AG08395 (cell line): ENCODE measurements at places on chromosomes 3 and 15.

DNA sequence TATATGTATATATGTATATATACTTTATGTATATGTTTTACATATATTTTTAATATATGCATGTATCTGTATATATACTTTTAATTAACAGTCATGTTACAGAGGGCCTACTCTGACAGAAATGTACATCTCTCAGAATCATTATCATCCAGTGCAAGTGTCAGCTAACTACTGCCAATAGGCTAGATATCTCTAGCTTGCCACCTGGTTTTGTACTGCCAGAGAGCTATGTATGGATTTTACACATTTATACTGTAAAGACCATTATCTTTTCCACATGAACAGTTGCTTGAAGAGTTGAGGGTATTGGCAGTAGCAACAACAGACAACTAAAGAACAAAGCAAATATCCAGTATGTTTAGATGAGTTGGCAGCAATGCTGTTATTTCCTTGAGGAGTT is 99.7 kb upstream of the VGLL3 start:
- no peak for DNase-seq

- no peak for DNase-seq
Measured at GRCh38 chr3:123730829-123731228, 146.0 kb upstream of the HACD2 start.

GRCh38 chr3:171824824-171825221 is 14.5 kb upstream of the PLD1 start:
- DNase-seq: no peak

DNA sequence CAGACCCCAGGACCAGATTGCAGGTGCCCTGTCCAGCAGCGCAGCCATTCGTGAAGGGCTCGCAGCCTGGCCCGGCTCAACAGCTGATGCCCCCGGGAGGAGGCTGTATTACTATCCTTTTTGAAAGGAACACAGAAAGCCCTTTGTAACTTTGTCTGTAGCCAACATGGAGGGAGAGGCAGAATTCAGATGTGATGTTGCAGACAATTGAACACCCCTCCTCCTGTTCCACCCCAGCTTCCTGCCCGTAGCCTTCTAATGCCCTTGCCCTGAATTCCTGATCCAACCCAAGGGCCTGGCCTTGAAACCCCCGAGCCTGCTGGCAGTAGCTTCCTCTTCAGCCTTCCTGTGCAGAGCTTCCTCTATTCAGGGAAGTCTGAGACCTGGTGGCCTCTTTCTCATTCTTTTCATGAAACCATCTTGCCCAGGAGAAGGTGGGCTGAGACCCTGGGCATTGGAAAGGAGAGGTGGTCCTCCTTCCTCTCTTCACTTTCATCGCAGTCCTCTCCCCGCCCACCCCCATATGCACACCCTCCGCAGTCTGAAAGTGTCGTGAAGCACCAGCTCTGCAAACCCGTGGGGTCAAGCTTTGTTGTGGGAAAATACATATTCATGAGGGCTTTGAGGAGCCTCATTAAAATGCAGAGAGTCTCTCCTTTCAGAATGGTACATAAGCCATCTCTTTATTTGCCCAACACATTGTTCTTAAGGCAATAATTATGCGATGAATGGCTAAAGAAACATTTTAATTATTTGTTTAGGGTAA is 109.2 kb downstream of the APBA2 start:
- no peak for DNase-seq

DNA sequence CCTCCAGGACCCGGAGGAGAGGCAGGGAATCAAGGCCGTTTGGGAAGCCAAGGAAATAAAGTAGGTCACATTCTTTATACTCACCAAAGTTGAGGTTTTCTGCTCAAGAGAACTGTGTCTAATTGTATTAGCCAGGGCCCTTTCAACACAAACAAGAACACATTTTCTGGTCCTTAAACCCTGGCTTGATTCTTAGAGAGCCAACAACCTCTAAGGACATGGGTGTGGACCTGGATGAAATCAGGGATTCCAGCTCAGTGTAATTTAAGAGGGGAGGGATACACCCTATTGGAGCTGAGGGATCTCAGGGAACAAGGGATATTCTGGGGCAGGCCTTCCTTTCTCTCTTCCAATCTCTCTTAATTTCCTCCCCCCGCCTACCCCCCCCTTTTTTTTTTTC is 104.8 kb downstream of the COL6A6 start:
- DNase-seq: no peak

GRCh38 chr15:57403017-57403416 is 26.7 kb downstream of the CGNL1 start:
- no peak for DNase-seq

DNA sequence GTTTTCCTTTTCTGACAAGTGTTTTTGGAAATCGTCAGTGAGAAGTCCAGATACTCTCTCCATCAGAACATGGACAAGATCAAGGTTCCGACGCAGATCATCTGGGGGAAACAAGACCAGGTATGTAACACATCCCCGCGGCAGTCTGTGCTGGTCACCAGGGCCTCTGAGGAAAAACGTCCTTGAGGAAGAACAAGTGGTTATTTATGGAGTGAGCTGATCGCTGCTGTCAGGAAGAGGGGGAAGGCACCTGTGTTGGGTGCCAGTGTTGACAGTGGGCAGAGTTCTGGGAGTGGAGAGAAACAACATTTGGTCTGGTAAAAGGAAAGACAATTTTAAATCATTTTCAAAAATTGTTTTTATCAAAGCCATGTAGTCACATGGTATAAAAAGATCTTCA is 20.7 kb upstream of the RPP14 start:
- DNase-seq: no peak

DNA sequence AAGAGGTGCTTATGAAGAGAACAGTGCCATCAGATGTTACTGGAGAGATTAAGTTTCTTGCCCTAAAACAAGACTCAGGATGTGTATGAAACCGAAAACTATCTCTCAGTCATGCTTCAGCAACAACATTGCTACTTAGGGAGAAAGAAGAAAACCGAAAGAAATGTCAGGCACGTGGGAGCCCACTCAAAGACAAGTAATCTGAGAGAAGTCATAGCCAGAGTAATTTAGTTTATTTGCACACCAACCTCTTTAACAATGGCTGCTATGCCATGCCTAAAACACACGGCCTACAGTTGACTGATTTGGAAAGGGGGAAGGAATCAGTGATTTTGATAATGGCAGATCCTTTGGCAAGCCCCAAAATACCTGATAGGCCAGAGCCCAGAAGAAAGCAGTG is 162.9 kb downstream of the TIGIT start:
- DNase-seq: no peak

- peak; percentile 38 for DNase-seq
Measured at GRCh38 chr3:133540896-133541674, 32.4 kb upstream of the CDV3 start.

- DNase-seq: peak; percentile 92
Measured at GRCh38 chr3:57974796-57975388, 33.3 kb upstream of the FLNB start.

DNA sequence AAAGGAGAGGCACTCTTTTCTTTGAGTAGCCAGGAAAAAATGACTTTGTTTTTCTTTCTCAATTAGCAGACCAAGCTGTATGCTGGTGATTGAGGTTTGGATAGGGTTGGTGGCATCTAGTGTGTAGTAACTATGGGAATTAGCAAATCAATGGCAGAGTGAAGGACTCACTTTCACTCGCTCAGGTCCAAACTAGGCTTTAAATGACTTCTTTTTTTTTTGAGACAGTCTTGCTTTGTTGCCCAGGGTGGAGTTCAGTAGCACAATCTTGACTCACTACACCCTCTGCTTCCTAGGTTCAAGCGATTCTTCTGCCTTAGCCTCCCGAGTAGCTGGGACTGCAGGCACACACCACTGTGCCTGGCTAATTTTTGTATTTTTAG is 35.9 kb downstream of the PRKCI start:
- no peak for DNase-seq

GRCh38 chr3:168583977-168584376 is 488.3 kb upstream of the GOLIM4 start:
- DNase-seq: no peak

- DNase-seq: no peak
Measured at GRCh38 chr3:14636496-14637087, 15.0 kb upstream of the CCDC174 start.

GRCh38 chr3:192260116-192261010 is 467.0 kb downstream of the FGF12 start:
- DNase-seq: no peak

- DNase-seq: no peak
Measured at GRCh38 chr15:43912208-43912607, 85.4 kb downstream of the WDR76 start.

DNA sequence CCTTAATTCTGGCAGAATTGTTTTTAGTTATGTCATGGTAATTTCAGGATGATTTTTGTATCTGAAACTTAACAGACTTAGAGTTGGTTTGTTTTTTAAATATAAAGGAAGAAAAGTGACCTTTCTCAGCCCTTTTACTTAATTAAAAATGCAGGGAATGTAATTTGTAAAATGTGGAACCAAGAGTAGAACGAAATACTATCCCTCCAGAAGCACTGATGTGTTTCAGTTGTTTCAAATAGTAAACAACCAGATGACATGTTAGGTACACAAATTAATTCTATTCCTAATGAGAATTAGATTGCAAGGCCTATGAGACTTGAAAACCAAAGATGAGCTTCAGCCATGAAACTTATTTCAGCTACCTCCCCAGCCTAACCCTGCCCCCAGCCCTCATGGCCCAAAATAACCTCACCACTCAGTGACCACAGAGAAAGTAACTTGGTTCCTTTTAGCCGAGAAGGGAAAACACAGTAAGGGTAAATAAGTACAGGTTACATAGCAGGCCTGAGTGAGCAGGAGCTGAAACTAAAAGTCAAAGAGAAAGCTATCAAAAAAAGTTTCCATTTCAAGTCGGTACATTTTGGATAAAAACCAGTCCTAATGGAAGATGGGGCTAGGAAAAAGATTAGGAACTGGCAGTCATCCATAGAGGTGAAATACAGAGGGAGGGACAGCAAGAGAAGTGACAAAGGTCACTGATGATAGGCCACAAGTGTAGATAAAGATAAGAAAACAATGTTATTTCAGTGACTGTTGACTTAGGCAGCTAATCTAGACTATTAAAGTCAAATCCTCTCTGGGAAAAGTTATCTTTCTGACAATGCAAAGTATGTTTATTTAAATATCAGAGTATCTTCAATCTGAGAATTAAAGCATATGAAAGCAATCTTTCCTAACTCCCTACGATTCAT is 23.2 kb downstream of the SENP8 start:
- no peak for DNase-seq

GRCh38 chr3:186212611-186213010 is 103.7 kb upstream of the ETV5 start:
- no peak for DNase-seq

GRCh38 chr3:167808910-167809309 is 73.4 kb downstream of the SERPINI1 start:
- no peak for DNase-seq

GRCh38 chr3:52872245-52872644 is 25.1 kb downstream of the STIMATE start:
- DNase-seq: no peak

DNA sequence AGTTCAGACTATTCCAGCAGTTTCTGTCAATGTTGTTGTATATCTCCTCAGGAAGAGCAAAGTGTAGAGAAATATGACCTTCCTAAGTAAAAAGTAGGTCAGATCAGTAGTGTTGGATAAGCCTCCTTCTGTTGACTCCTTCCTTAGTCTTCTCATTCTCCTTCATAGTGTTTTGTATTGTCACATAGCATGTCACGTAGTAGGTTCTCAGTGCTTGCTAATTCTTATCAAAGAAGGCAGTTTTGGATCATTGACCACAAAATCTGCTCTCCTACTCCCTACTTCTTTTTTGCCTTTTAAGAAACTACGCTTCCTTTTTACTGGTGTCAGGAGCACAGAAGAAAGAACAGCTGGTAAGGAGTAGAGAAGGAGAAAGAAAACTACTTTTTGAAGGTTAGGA is 1.0 kb upstream of the MGA start:
- DNase-seq: no peak

DNA sequence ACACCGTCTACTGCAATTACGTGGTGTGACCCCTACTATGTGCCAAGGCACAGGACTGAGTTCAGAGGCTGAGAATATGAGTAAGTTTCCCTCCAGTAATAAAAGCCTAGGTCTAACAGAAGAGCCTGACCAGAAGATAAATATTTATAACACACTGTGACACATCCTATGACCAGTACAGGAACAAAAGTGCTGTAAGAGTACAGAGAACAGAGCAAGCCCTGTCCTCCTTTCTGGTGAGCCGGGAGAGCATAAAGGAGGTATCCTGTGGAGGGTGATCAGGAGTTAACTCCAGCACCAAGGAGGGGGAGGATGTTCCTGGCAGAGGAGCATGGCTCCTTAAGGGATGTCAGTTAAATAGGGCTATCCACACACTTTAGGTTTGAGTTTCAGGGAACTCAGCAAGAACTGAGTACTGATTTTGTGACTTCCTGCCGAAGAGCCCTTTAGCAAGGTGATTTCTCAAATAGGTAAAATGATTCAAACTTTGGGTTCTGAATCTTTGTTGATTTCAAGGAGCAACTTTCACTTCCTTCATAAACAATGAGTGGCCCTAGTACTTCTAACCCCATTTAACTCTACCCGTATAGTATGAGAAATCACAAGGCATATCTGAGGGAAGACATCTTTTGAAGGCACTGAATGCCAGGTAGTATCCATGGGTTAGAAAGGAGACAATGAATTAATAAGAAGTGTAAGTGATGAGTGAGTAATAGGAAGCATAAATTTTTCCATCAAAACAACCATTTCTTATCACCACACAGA is 198.0 kb downstream of the THRB start:
- DNase-seq: no peak

DNA sequence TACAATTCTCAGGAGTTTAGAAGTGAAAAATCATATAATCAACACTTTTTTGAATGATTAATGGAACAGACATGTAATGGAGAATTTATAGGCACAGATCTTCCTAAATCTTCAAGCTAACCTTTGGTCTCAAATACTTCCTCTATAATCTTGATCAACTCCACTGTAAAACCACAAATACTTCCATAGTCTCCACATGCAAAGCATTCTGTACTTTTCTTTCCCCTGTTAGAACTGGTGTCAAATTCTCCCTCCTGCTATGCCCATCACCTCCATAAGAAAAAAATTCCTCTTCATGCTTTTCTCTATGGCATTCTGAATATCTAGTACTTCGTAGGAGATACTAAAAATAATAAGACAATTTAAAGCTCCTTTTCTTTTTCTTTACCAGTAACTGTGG is 214.3 kb downstream of the ADAMTS9 start:
- DNase-seq: no peak

DNA sequence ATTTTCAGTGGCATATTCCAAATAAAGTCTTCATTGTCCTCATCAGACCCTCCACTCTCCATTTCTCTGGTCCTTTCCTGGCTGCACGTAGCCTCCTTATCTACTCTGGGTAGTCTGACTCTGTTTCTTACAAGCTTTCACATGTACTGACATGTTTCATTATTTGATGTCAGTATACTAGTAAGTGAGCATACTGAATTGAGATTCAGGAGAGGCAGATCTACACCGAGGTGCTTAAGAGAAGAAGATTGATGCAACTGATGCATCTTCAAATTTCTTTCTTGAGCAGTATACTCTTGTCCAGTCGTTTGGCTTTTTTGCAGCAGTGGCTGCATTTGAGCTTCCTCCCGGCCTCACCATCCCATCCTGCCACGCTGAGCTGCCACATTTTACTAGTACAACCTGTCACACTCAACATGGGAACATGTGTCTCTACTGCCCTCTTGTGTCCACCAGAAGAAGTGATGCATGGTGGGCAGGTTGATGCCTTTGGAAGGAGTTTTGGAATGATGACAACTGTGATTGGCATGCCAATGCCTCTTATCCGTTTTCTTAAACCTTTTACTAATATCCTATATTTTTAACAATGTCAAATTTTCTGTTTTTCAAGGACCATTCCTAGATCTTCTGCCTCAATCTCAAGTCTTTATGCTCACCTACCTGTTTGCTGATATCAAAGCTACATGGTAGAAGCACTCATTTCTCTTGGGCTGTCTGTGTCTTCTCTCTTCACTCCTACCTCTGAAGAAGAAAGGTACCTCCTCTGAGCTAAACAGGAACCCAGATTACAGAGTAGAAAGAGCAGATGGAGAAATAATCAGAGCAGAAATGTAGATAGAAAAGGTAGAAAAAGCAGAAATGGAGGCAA is 38.7 kb downstream of the GUCA1C start:
- peak; percentile 58 for DNase-seq
